RPMI7951 (cell line): ENCODE measurements at places on chromosomes 3 and 15. TPM values are rescaled to one million over a fixed set of nuclear protein-coding genes. Genes with fewer than 3 reads are reported as not detected.

The GOLGA8J gene
- total RNA-seq: not detected in 2 replicates

The DUOX1 gene
- total RNA-seq: not detected in 2 replicates

The RTP1 gene
- total RNA-seq: not detected in 2 replicates

The CP gene
- 0.39 TPM in 1 of 2 replicates, not detected in the other for total RNA-seq

The KLF15 gene
- total RNA-seq: 0.59 and 0.72 TPM in 2 replicates

The AHSG gene
- not detected in 2 replicates for total RNA-seq

The TM6SF1 gene
- 0.10 TPM in 1 of 2 replicates, not detected in the other for total RNA-seq

The CDC25A gene
- total RNA-seq: 13.5 and 16.9 TPM in 2 replicates

The GOLGA8M gene
- not detected in 2 replicates for total RNA-seq

The GOLGA8Q gene
- total RNA-seq: not detected in 2 replicates

The ZBTB20 gene
- total RNA-seq: 7.7 and 9.0 TPM in 2 replicates

The C2CD4A gene
- total RNA-seq: not detected in 2 replicates

The ASB14 gene
- not detected in 2 replicates for total RNA-seq

The ZIC4 gene
- 0.10 and 0.84 TPM in 2 replicates for total RNA-seq

The TMC3 gene
- total RNA-seq: not detected in 2 replicates

The BFSP2 gene
- total RNA-seq: not detected in 2 replicates

The LMCD1 gene
- total RNA-seq: 31.8 and 40.6 TPM in 2 replicates

The TF gene
- total RNA-seq: 0.96 TPM in 1 of 2 replicates, not detected in the other

The PRSS50 gene
- total RNA-seq: not detected in 2 replicates
